Hippocampal formation (tissue), 2 donors: ENCODE measurements at places on chromosomes 5 and 9.

DNA sequence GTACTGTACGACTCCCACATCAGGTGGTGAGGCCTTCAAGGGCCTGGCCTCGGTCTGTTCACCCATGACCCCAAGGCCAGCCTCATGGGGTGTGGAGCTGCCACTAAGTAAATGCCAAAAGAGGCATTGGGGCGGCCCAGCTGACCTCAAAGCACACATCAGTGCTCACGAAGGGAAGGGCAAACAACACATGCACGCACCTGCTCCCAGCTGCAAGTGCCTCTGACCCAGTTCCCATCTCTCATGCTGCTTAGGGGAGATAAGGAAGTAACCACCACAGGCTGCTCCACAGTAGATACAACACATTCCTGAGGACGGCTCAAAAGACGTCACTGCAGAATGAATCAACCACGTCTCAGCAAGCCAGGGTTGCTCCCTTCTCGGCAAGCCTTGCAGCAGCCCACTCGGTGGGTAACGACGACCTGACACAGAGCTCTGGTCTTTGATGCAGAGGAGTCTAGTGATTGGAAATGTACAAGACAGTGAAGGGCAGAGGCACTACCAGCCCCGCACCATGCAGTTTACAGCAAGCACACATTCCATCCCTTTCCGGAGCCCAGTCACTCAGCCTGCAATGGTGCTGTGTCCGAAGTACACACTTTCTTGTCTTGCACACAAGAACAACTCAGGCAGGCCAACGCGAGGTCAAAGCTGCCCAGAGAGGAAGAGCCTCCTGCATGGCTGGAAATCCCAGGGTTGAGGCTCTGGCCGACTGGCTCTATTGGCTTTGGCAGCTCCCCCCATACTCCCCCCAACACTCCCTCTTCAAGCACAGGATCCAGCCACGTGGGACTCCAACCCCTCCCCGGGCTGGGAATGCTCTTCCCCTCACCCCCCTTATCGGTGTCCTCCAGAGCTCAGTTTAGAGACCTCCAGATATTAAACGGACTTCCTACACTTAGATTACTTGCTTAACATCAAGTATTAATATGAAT lies 31.8 kb downstream of the FABP6 start:
- no peak for DNase-seq

GRCh38 chr9:85136987-85137386 lies 467.5 kb downstream of the NTRK2 start:
- no peak for DNase-seq

DNA sequence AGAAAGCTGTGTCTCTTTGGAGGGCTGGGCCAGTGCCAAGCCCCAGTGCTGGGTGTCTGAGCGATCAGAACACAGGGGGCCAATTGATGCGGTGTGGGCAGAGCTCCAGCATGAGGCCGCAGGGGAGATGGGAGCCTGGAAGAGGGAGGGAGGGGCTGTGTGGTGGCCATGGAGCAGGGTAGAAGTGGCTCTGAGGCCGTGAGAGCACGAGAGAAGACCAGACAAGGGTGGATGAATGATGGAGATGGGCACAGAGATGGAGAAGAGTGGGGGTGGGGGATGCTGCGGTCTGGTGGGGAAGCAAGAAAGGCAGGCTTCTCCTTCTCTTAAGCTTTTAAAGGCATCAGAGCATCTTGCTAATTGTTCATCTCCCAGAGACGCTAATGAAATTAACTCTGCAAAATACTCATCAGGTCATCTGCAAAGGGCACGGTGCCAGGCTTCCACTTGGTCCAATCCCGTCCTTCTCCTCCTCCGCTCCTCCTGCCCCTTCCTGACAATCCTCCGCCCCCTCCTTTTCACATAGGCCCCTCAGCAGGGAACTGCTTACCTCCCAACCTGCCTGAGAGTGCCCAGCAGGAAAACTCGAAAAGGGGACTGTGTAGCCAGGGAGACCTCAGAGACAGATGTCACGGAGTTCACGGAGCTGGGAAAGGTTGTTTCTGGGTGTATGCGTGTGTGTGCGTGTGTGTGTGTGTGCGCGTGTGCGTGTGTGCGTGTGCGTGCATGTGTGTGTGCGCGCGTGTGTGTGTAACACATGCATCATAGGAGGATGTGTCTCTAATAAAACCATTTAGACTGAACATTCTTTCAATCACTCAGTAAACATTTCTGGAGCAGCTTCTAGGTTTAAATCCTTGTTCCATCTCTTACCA lies 7.1 kb upstream of the UNC5A start:
- DNase-seq, result no peak

DNA sequence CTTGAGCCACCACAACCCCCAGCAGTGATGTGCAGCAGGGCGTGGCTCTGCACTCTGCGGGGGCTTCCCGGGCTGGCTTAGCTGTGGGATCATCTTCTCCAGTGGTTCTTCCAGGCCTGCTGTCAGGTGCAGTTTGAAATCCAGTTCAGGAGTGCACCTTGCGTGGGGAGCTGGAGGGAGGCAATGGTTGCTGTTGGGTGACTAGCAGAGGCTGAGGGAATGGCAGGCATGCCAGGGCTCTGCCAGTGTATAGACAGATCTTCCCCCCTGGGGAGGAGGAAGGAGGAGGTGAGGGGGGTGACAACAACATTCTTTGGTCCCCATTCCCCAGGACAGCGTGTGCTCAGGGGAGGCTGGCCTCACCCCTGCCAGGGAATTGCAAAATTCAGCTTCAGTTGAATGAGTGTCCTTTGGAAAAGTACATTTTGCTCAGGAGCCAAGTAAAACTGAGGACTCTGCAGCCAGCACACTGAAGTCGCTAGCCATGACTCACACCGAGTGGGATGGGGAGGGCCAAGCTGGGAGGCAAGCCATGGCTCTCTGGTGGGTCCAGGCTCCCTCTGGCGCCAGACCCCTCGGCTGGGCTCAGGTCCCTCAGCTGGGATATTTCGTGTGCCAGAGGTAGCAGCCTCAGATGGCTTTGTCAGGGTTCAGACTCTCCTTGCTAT lies 35.0 kb downstream of the ERGIC1 start:
- DNase-seq, result peak; percentile 52

- DNase-seq, result no peak
Measured at GRCh38 chr5:10538789-10539686, 24.8 kb upstream of the ANKRD33B start.

DNA sequence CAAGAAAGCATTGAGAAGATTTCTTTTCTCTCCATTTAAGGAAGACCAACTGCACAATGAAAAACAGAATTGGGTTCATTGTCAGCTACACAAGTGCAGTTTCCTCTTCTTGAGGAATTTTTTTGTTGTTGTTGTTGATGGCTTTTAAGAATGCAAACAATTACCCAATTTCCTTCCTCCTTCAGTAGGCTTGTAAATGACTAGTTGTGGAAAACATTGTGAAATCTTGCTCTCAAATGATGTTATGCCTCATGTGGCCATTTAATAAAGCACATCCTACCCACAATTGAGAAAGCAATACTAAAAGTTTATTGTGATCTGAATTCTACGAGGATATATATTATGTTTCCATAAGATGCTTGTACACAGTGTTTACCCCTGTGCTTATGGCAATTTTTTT lies 171.6 kb downstream of the FAM174A start:
- DNase-seq, result no peak

- no peak for DNase-seq
Measured at GRCh38 chr5:89545076-89545475, 662.1 kb upstream of the MEF2C start.
